A549 treated with Mapracorat at 1 μM for 4 hours (cell line): ENCODE measurements at places on chromosomes 7 and 10. TPM values are rescaled to one million over a fixed set of nuclear protein-coding genes. Genes with fewer than 3 reads are reported as not detected.

The STEAP1 gene
- 13.5 to 18.0 TPM (median 14.4 TPM) in 5 replicates for total RNA-seq

The FAM3C gene
- total RNA-seq: 33.8 to 44.3 TPM (median 42.6 TPM) in 5 replicates

The KEL gene
- total RNA-seq: not detected in 5 replicates

The PNLIP gene
- 0.11 to 0.12 TPM in 2 of 5 replicates, not detected in the others for total RNA-seq

The GPR15LG gene
- total RNA-seq: not detected in 5 replicates

The ACTL6B gene
- total RNA-seq: not detected in 5 replicates
